CD4-positive, alpha-beta T cell (primary cell): ENCODE measurements at places on chromosomes 6 and 20. TPM values are rescaled to one million over a fixed set of nuclear protein-coding genes. Genes with fewer than 3 reads are reported as not detected.

Gene STMN3
- total RNA-seq: 127 TPM

DNA sequence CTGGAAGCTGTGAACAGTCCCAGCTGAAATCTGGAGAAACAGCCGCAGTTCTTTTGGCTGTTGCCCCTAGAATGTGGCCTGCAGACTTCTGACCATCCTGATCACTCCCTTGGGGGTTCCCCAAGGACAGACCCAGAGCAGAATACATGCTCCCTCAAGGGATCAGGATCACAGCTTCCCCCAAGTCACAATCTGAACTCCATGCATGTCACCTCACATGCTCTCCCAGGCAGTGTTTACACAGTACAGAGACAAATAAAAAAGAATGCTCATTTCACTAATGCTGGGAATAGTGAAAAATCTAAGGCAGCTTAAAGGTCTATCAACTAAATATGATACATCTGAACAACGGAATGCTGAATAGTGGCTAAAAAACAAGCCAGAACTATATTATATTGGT, 20.5 kb downstream of the SPAG4 start:
- DNase-seq: no peak
- H3K4me1 ChIP-seq: peaks cover 7% of the 10 kb centered on the region

- no peaks in the 10 kb centered on the region for H3K27me3 ChIP-seq
- no peak overlapping the region for H3K4me3 ChIP-seq
- H3K4me1 ChIP-seq: no peaks in the 10 kb centered on the region
Observed at GRCh38 chr6:111503660-111504059, 20.6 kb upstream of the REV3L start.

GRCh38 chr6:154258064-154258757, 98.4 kb downstream of the IPCEF1 start:
- H3K36me3 ChIP-seq: no peaks in the 10 kb centered on the region
- no peak overlapping the region for H3K4me3 ChIP-seq
- peaks cover 5% of the 10 kb centered on the region for H3K4me1 ChIP-seq
- no peak for DNase-seq
- H3K27ac ChIP-seq: no peak overlapping the region

DNA sequence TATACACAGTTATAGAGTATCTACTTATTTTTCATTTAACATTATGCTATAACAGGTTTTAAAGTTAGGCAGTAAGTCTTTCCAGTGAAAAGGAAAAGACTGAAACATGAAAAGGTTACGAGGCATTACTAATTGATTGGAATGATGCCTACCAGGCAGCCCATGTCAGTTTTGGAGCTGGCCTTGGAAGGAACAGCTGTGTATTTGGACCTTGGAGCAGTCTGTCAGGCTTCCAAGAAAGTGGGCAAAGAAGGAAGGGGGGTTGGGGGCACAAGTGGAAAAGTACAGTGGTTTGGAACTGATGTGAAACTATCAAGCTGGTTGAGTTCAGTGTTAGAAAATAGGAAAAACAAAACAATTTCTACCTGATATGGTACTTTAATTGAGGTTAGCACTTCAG, 41.7 kb downstream of the SLC16A10 start:
- H3K4me3 ChIP-seq: no peak overlapping the region
- H3K27me3 ChIP-seq: no peaks in the 10 kb centered on the region
- no peaks in the 10 kb centered on the region for H3K4me1 ChIP-seq
- no peak overlapping the region for H3K27ac ChIP-seq
- peaks cover 4% of the 10 kb centered on the region for H3K36me3 ChIP-seq
- no peak for DNase-seq

Gene PPIL6
- total RNA-seq: 0.84 TPM

DNA sequence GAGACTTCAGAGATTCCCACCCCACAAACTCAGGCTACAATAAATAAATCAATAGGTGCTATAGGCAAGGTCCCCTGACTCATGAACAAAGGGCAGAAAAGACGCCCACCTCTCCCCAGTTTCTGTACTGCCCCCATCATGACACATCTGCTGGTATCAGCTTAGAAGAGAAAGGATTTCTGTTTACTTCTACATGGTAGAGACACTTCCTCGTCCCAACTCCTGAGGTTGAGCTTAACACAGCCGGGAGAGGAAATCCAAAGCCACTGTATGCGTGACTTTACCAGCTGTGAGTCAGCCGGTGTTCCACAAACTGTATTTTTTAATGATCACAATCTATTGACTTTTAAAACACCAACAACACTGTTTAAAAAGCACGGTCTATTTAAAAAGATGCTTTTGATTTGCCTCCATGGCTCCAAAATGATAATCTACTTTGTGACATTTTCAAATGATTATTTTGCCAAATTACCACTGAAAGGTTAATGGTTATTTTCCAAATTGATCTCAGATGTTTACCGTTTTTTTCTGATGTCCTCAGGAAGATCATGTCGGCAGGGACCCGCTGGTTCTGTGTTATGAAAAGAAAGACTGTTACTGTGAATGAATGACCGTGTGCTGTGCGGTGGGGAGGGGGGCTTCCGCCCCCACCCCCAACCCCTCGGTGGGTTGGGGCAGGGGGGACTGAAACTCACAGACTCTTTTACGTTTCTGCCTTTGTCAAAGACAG, 72.5 kb downstream of the ATP9A start:
- peaks cover 5% of the 10 kb centered on the region for H3K27me3 ChIP-seq
- no peaks in the 10 kb centered on the region for H3K4me1 ChIP-seq
- H3K4me3 ChIP-seq: no peak overlapping the region
- no peak for DNase-seq

Gene CDKN1A
- total RNA-seq: 98.6 TPM

DNA sequence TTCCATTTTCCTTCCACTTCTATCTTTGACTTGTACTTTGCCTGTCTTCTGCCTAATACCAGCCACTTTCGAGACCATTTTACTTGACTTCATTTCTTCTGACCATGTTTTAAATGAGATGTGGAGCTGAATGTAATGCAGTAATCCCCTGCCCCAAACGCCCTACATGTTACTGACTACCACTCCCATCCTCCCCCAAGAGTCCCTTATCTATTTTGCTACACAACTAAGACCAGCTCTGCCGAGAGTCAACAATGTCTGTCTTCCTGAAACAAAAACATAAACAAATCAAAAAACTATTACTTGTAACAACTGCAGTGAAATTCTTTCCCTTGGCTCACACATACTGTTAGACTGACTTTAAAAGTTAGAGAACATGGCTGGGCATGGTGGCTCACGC, 27.1 kb upstream of the KIAA1586 start:
- no peaks in the 10 kb centered on the region for H3K4me1 ChIP-seq
- DNase-seq: no peak
- H3K36me3 ChIP-seq: no peaks in the 10 kb centered on the region
- H3K27me3 ChIP-seq: no peaks in the 10 kb centered on the region

Gene VARS2
- total RNA-seq: 19.3 TPM

DNA sequence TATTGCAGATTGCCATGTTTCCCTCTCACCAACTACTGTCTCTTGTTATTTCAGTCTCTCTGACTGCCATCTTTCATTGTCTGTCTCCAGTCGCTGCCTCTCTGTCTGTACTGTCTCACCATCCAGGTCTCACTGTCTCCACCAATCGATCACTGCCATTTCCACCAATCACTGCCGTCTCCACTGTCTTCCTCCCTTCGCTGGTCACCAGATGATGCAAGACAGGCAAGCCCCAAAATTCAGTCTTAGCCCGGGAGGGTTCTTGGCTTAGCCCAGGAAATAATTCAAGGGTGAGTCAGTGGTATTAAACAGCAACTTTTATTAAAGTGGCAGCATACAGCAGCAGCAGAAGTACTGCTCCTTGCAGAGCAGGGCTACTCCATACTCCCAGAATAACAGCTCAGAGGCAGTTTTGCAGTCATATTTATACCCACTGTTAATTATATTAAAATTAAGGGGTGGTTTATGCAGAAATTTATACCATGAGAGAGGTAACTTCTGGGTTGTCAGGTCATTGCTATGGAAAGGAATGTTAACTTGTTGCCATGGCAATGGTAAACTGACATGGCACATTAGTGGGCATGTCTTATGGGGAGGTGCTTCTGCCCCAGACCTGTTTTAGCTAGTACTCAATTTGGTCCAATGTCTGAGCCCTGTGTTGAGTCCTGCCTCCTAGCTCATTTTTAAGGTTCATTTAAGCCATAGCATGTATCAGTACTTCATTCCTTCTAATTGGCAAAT, 23.0 kb upstream of the ECHDC1 start:
- H3K36me3 ChIP-seq: no peaks in the 10 kb centered on the region
- H3K27ac ChIP-seq: no peak overlapping the region
- no peak overlapping the region for H3K4me3 ChIP-seq

DNA sequence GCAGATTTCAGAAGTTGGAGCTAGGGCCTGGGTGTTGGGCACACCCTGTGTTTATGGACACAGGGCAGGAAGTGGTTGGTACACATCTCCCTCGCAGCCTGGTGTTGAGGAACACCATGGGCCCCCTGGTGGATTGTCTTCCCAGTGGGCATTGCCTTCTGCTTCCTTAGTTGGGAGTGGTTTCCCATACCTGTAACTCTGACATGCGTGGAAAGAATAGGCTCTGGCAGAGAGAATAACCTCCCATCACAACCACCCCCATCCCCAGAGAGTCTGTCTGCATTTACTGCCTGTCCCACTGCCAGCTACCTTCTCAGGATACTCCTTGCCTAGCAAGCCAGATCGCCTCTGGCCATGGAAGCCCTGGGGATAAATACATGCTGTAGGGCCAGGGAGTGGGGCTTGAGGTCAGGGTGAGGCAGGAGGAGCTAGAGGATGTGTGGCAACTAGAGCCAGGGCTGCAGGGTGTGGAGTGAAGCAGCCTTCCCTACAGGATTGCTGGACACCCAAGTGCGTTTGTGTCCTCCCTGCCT, 14.7 kb downstream of the LRRC73 start:
- peaks cover 34% of the 10 kb centered on the region for H3K36me3 ChIP-seq
- peaks cover 27% of the 10 kb centered on the region for H3K4me1 ChIP-seq
- H3K27ac ChIP-seq: no peak overlapping the region
- no peaks in the 10 kb centered on the region for H3K27me3 ChIP-seq
- no peak overlapping the region for H3K4me3 ChIP-seq

GRCh38 chr20:19783966-19784401, 25.9 kb downstream of the RIN2 start:
- no peak overlapping the region for H3K27ac ChIP-seq
- H3K4me3 ChIP-seq: no peak overlapping the region
- H3K36me3 ChIP-seq: no peaks in the 10 kb centered on the region
- no peaks in the 10 kb centered on the region for H3K4me1 ChIP-seq
- H3K27me3 ChIP-seq: no peaks in the 10 kb centered on the region

- no peaks in the 10 kb centered on the region for H3K36me3 ChIP-seq
- peaks cover 28% of the 10 kb centered on the region for H3K4me1 ChIP-seq
- H3K27me3 ChIP-seq: peaks cover 72% of the 10 kb centered on the region
- DNase-seq: no peak
- no peak overlapping the region for H3K27ac ChIP-seq
Observed at GRCh38 chr6:1390946-1391799, 1.8 kb downstream of the FOXF2 start.

Gene CST3
- total RNA-seq: 24.2 TPM

GRCh38 chr20:38617011-38617829, 15.6 kb downstream of the ARHGAP40 start:
- H3K4me1 ChIP-seq: no peaks in the 10 kb centered on the region
- H3K4me3 ChIP-seq: no peak overlapping the region
- DNase-seq: no peak
- H3K36me3 ChIP-seq: no peaks in the 10 kb centered on the region
- H3K27me3 ChIP-seq: peaks cover 16% of the 10 kb centered on the region

Gene OTOR
- total RNA-seq: not detected

DNA sequence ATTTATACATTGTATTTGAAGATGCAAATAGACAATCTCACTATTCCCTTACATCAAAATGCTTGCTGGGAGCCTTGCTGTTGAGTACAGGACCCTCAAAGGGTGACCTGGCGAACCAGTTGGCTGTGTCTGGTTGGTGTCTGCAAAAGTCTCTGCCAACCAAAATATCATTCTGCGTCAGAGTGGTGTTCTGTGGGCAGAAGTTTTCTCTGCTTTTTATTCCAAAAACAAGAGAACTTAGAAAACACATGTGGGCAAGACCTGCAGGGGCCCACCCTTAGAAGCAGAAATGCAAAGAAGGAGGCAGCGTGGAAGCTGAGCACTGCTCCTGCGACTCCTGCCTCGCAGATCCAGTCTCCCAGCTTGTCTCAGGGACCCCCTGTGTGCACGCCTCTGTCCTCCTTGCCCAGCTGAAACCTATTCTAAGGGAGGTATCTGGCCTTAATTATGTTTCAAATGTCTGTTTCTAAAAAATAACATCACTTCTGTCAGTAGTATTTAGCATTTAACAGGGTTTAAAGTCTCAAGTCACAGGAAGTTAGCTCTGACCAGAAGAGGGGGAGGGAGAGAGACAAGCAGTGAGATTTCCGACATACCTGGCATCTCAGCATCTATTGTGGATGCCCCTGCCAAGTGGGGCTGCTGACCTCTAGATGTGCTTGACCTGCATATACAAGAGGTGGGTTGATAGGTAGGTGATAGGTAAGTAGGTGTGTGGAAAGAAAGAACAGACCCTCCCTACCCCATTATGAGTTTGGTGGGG, 101.3 kb downstream of the SASH1 start:
- no peaks in the 10 kb centered on the region for H3K36me3 ChIP-seq
- no peak for DNase-seq
- H3K4me3 ChIP-seq: no peak overlapping the region
- H3K27ac ChIP-seq: no peak overlapping the region
- H3K27me3 ChIP-seq: peaks cover 5% of the 10 kb centered on the region
- H3K4me1 ChIP-seq: no peaks in the 10 kb centered on the region

GRCh38 chr6:2579241-2579761, 171.4 kb downstream of the MYLK4 start:
- no peak for DNase-seq
- no peak overlapping the region for H3K4me3 ChIP-seq
- H3K27ac ChIP-seq: no peak overlapping the region
- H3K4me1 ChIP-seq: no peaks in the 10 kb centered on the region
- no peaks in the 10 kb centered on the region for H3K36me3 ChIP-seq

Gene IL17F
- not detected for total RNA-seq

- H3K36me3 ChIP-seq: peaks cover 96% of the 10 kb centered on the region
- H3K4me3 ChIP-seq: no peak overlapping the region
- H3K27me3 ChIP-seq: no peaks in the 10 kb centered on the region
- no peak overlapping the region for H3K27ac ChIP-seq
- no peak for DNase-seq
Observed at GRCh38 chr20:4787820-4788219, 66.1 kb downstream of the PRND start.

- no peak for DNase-seq
- peaks cover 3% of the 10 kb centered on the region for H3K4me1 ChIP-seq
- no peaks in the 10 kb centered on the region for H3K27me3 ChIP-seq
- H3K4me3 ChIP-seq: no peak overlapping the region
- no peak overlapping the region for H3K27ac ChIP-seq
Observed at GRCh38 chr20:33345342-33345741, 56.0 kb downstream of the CDK5RAP1 start.
